ENCODE measurements at places on chromosomes 11 and 22.

GRCh38 chr22:39117585-39118191 is 20.6 kb downstream of the APOBEC3H start:
- DNase-seq, result peak; percentile 71

DNA sequence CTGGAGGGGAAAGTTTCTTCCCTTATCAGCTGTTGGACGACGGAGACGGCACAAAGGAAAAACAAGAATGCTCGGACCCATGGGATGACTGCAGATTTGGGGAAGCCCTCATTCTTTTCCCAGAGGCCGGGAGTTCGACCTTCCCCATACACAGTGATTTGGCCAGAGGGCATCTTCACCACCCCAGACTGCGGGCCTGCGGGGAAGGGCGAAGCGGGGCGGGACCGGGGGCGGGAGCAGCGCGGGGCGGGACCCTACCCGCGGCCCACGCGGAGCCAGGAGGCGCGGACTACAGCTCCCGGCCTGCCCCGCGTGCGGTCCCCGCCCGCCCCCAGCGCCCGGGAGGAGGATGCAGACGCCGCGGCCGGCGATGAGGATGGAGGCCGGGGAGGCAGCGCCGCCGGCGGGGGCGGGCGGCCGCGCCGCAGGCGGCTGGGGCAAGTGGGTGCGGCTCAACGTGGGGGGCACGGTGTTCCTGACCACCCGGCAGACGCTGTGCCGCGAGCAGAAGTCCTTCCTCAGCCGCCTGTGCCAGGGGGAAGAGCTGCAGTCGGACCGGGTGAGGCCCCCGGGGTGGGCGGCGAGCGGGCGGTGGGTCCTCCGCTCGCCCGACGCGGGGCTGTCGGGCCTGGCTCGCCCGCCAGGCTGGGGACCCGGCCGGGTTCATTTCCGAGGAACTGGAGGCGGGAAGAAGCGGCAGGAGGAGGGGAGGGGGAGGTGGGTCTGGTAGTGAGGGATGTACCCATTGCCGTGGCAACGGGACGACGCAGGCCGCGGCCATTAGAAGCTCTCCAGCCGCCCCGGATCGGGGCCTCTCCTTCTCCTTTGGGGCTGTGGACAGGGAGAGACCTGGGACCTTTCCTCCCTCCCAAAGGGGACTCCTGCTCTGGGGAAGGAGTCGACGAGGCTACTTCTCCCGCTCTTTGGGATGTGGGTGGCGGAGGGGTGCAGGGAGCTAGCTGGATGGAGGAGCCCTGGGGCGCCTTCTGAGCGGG is at the start of gene KCTD17:
Gene KCTD17 (plus strand): TSS at position 352 of the 995 bp plus-strand sequence. CDS start 19 bp downstream, at position 371.
- DNase-seq, result peak; percentile 66

DNA sequence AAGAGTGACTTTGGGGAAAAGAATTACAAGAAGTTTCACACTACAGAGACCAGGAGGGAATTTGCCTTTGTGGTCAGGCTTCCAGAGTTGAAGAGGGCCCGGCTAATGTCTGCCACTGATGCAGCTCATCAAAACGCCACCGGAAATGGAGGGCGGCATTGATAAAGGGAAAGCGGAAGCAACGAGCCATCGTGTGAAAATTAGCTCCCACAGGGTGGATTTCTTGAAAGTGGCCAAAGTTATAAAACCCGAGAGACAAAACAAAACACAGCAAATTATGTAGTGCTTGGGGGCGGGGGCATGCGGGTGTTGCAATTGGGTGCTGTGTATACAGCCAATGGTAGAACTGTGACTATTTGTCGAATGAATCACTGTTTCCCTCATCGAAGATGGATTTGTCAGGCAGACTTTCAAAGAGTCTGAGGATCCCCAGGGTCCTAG is 113.0 kb downstream of the ADAMTS15 start:
- DNase-seq, result peak; percentile 46

DNA sequence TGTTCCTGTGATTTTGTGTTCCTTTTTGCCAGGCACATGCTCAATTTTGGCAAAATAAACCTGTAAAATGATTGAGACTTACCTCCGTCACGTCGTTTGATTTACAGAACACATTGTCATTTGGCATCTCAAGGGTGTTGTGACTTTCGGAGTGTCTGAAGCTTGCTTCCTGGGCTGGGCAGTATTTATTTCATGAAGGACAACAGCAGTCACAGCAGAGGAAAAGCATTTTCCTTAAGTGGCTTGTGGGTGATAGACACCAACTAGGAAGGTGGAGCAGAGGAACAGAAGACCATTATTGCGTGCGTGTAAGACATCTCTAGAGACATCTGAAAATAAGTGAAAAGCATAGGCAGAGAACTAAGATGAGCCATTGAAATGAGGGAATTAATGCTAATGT is 80.2 kb downstream of the SLC36A4 start:
- DNase-seq, result no peak

GRCh38 chr11:47847892-47848699 is at the start of gene NUP160:
NUP160 (minus strand) TSS chr11:47848350; CDS start chr11:47848318, 32 bp downstream.
- DNase-seq, result peak; percentile 53

GRCh38 chr11:15227011-15227410 is 112.3 kb downstream of the INSC start:
- no peak for DNase-seq

DNA sequence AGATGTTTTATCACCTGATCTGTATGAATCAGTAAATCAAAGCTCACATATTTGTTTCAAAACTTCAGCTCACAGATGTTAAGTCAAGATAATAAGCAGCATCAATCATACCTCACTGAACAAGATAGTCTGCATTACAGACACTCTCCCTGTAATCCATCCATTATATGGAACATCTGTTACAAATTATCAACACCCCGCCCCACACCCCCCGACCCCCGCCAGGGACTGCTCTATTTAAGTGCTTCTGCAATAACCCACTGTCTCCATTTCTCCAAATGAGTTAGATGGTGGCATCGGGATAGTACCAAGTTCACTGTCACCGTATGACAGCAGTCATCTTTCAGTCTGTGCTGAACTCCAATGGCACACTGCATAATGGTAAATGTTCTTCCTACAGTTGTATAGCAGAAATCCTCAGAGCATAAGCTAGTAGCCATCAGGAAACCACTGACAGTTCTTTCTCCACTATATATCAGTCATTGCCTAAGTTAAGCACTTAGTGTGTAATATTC is 447.0 kb upstream of the ARHGAP42 start:
- DNase-seq, result no peak

DNA sequence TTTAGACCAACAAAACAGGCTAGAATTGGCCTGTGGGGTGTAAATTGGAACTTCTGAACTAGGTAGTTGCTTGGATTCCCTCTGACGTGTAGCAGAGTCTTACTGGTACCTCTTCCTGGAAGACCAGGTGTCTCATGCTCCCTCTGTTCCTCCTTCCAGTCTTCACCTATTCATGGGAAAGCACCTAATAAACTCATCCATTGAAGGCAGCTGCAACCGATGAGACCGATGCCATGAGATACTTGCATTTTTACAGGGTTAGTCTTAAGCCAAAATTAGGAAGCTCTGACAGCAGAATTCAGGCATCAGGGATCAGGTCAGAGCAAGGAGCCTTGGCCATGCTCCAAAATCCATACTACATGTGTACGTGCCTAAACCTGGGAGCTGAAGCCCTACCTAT is 13.2 kb upstream of the HEPHL1 start:
- DNase-seq, result no peak

GRCh38 chr11:121337740-121338272 is 45.2 kb downstream of the SC5D start:
- DNase-seq, result no peak

DNA sequence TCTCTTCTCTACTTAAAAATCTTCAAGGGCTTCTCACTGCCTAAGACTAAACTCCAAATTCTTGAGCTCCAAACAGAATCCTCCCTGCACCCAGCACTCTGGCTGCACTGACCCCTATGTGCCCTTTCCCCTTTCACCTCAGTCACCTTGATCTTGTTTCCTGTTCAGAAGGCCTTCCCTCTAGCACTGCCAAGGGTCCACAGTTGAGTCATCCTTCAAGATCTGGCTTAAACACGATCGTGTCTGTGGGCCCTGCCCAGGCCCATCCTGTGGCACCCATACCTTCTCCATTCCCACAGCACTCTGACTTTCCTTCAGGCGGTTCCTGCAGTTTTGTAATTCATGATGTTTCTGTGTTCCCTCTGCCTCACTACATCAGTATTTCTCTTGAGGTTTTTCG is 129.2 kb downstream of the ARL14EP start:
- no peak for DNase-seq

DNA sequence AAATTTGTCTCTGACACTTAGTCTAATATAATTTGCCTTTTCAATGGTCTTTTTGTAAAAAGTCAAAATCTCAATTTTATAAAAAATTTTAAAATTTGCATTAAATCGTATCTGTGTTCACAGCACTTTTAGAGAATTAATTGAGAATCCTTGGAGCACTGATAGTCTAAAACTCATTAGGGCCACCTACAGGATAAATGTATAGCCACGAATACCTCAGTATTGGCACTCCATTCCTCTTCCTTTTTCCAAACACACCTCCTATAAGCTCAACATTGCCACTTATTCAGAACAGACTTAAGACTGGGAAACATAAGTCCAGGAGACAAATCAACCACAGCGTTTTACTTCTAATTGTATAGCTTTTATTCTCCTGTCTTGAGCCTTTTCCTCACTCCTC is 776.0 kb upstream of the ARHGAP42 start:
- DNase-seq, result peak; percentile 13

DNA sequence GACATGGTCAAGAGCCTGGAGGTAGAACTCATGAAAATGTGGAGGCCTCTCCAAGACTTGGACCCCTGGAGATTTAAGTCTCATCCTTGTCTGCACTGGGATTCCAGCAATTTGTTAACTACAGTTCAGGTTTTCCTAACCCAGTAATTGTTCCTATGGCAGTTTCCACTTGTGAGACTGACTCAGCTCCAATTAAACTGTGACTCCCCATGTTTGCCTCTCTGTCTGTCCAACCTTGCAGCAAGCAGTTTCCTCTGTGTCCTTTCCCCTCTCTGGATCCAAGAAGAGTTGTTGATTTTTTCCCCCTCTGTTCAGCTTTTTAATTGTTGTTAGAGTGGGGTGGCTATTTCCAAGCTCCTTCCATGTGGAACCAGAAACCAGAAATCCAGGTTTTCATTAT is 16.2 kb upstream of the ARHGAP20 start:
- no peak for DNase-seq

DNA sequence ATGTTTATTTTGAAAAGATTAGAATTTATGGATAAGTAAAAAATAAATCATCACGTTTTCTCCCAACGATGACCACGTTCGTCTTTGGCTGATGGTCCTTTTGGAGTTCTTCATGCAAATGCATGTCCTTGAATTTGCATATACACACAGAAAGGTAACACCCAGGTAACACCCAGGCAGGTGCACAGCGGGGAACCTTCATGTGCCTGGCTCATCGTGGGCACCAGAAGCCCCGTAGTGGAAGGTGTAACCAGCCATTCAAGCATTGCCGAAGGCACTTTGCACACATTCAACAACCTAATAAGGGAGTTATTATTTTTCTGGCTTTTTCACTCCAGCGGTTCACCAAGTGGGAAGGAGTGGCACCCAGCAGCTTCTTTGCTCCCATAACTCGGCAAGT is 404.6 kb downstream of the TBC1D22A start:
- DNase-seq, result no peak

GRCh38 chr11:34948696-34949095 is 32.3 kb downstream of the PDHX start:
- DNase-seq, result peak; percentile 18

- DNase-seq, result peak; percentile 83
Observed at GRCh38 chr22:20130731-20131596, 640 bp upstream of the ZDHHC8 start.

GRCh38 chr22:33737662-33738061 is 182.6 kb downstream of the LARGE1 start:
- no peak for DNase-seq

GRCh38 chr11:87033561-87033960 is 4.2 kb upstream of the TMEM135 start:
- DNase-seq, result no peak

DNA sequence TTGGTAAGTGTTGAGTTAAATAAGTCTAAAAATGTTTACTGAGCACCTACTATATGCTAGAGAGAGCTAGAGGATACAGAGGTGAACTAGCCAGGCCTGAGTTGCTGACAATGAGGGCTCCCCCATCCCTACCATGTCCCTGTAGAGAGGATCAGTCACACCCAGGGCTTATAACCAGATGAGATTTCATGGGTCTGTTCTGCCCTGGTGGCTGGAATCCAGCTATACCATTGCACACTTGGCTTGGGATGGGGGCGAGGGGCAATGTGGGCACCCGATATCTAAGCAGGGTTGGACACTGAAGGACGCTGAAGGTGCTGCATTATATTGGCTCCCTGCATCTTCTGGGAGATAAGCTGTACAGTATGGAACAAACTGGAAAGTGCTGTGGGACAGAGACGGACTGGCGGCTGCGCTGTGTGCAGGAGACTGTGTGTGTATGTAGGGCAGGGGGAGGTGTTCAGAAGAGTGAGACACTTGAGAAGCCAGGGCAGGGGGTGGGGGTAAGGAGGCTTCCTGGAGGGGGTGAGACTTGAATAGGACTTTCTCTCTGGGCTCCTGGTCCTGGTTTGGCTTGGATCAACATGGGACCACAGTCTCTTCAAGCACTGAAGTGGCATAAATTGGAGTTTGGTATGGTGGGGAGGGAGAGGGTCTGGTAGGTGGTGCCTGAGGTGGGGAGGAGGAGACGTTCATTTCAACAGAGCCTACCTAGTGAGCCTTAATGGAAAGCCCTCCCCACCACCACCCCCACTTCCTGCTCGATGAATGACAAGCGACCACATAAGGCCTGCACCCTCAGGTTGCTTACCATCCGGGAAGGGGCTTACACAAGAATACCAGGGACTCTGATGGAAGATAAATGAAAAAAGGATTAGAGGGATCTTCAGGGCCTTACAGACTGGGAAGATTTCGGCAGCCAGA is 1.8 kb downstream of the CD82 start:
- DNase-seq, result no peak

DNA sequence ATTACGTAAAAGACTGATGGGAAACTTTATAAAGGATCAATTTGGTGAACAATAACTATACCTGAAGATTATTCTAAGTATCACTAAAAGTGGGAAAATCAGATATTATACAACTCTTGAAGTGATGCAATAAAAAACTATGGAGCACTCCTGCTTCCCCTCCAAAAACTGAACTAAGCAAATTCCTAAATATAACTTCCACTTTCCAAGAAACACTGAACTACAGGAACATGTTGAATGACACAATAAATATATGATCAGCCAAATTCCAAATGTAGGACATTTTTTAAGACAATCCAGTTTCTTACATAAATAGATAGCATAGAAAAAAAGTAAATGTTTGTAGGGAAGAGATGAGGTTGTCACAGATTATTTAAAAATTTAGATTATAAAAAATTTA is 102.1 kb upstream of the APOA1 start:
- DNase-seq, result no peak

DNA sequence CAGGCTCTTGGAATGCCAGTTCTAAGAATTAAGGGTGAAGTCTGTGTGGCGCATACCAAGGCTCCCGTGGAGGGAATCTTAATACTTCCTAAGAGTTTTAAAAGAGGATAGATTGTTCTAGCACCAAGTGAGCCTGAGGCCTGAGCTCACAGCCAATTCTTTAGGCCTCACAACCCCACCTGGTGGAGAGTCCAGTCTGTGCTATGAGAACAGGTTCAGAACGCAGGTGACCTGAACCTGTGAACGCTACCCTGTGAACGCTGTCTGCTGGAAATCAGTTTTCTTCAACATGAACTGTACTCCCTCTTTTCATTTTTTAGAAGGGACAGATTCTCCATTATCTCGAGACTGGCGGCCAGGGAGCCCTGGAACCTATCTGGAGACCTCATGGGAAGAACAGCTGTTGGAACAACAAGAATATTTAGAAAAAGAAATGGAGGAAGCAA is 43.2 kb upstream of the DLAT start:
- DNase-seq, result peak; percentile 79
